ENCODE measurements at places on chromosomes 2 and 18.

DNA sequence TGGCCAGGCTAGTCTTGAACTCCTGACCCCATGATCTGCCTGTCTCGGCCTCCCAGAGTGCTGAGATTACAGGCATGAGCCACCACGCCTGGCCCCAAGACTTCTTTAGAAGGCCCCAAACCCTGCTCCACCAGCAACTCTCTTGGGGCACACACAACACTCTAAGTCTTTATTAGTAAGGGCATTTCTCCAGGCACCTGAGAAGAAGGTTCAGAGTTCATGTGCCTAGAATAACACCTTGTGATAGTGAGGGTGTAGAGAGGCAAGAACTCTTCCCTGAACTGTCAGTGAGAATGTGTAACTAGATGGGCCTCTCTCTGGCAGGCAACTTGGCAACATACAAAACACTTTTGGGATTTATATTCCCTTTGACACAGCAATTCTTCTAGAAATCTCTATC is 43.8 kb downstream of the SH2D6 start:
- DNase-seq, result no peak

DNA sequence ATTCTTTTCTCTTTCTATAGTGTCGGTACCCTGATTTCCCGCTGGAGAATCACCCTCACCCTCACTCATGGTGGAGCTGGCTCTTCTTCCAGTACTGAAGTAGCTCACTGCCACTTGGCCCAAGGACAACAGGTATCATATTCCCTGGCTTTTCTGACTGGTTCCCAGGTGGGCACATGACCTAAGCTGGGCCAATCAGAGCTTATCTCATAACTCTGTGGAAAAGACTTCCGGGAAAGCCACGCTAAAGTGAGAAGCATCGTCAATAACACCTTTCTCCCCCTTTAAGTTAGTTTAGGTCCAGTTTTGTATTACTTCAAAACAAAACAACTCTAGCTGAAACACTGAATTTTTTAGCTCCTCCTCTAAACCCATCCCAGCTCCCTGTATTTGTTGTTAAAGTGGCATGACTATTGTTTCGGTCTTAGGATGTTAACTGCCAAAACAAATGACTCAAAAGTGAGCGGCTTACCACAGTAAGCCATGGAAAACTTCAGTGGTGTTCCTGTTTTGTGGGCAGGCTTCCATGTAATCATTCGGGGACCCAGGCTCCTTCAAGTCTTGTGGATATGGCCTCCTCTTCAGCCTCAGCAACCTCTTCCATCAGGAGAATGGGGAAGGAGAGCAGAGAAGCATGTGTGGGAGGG is 137.4 kb upstream of the DLX2 start:
- no peak for DNase-seq

GRCh38 chr2:161172901-161173540 is 12.8 kb downstream of the TANK start:
- DNase-seq, result no peak

DNA sequence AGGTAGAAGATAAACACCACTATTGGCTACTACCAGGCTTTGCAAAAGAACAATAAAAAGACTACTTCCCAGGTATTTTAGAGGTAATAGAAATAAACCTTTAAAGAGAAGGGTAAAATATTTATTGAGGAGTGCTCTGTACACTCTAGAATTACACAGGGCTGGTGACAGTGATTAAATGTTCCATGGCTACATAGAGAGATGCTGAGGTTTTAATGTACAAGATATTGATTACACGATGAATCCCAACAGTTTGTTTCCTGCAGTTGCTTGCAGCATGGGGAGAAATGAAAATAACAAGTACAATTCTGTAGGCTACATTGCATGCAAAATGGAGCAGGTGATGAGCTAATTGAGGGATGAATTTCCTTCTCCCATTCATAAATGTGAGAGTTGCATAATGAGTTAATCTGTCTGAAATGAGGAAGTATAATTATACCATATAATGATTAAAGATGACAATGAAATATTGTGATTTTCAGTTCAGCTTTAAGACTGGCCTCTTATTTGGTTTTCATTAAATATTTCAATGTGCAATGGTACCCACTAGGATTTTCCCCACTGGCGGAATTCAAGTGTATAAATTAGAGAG is 266.1 kb downstream of the SOCS6 start:
- DNase-seq, result no peak

GRCh38 chr2:81087646-81088045 is 783.1 kb upstream of the LRRTM1 start:
- no peak for DNase-seq

DNA sequence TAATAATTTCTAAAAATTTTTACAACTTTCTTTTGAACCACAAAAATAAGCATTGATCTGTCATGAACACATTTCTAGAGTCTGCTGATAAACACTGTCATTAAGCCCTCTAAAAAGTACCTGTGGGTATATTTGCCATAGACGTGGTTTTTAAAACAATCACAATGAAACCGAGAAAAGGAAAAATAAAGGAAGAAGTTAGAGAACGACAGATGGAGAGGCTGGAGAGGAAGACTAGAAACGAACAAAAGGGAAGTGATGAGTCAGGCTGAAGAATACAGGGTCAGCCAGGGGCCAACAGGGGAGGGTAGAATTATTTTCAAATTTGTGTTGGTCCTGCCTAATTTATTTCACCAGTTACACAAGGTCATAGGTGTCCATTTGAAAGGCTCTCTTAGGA is 62.0 kb downstream of the MYL12B start:
- DNase-seq, result no peak

DNA sequence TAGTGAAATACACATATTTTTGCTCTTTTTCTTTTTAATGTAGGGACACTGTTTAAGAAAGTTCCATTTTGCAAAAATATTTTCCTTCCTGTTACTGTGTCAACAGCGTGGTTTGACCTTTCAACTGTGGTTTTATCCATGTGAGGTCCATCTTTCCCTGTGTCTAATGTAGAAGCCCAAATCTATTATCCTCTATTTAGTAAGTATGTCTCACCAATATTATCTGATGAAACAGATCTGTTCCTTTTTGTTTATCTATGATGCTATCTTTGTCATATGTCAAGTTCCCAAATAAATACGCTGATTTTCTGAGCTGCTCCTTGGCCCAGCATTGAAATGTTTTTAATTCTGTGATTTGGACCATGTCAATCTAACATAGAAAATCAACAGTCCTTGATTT is 3.5 kb upstream of the ARHGAP15 start:
- no peak for DNase-seq

- DNase-seq, result no peak
These were observed 1.6 kb downstream of the TIMM21 start for GRCh38 chr18:74149878-74150277.

DNA sequence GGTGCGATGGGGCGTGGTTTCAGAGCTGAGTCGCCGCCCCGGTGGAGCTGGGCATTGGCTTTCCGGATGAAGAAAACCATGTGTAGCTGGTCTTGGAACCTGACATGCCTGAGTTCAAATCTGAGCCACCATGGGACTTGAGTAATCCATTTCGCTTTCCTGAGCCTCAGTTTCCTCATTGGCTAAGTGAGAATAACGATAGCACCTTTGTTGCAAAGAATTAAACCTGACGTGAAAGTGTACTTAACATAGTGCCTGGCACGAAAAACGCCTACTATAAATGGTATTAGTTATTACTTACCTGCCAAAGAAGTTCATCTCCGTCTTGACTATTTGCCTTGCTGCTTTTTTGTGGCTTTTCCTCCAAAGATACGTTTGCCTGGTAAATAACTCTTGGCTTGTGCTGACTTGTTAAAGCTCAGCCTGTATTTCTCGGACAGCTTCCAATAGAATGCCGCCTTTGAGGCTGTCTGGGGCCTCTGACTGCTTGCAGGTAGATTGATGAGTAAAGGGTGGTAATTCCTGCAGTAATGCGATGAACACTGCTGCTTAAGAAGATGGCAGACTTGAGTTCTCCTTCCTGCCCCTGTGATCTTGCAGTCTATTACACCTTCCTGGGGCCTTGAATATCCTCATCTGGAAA is 1.3 kb downstream of the CDCA7 start:
- DNase-seq, result no peak

- DNase-seq, result no peak
These were observed 303.7 kb downstream of the SS18 start for GRCh38 chr18:25786758-25787157.
